T-cell (primary cell): ENCODE measurements at places on chromosomes 7 and 10. TPM values are rescaled to one million over a fixed set of nuclear protein-coding genes. Genes with fewer than 3 reads are reported as not detected.

- DNase-seq: peak; percentile 38
These were observed 1.1 kb downstream of the GRB10 start for GRCh38 chr7:50781381-50782293.

- DNase-seq: no peak
These were observed 23.1 kb downstream of the RCC1L start for GRCh38 chr7:75050501-75050900.

DNA sequence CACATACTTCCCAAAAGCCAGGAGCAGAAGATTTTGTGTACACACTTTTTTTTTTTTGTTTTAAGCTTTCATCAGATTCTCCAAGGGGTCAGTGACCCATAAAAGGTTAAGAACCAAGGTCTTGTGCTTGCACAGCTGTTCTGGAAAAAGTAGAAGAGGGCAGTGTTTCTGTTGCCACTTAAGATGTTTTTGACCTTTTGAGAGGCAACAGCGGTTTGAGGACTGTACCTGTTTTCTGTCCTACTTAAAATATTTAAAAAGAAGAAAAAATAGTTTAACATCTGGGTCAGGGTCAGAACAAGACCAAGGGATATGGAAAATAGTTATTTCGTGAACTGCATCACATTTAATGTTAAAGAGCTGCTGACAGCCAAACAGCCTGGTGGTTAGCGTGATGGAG, 32.9 kb downstream of the AUTS2 start:
- no peak for DNase-seq

- DNase-seq: no peak
These were observed 218.2 kb downstream of the AUTS2 start for GRCh38 chr7:69816501-69816900.

DNA sequence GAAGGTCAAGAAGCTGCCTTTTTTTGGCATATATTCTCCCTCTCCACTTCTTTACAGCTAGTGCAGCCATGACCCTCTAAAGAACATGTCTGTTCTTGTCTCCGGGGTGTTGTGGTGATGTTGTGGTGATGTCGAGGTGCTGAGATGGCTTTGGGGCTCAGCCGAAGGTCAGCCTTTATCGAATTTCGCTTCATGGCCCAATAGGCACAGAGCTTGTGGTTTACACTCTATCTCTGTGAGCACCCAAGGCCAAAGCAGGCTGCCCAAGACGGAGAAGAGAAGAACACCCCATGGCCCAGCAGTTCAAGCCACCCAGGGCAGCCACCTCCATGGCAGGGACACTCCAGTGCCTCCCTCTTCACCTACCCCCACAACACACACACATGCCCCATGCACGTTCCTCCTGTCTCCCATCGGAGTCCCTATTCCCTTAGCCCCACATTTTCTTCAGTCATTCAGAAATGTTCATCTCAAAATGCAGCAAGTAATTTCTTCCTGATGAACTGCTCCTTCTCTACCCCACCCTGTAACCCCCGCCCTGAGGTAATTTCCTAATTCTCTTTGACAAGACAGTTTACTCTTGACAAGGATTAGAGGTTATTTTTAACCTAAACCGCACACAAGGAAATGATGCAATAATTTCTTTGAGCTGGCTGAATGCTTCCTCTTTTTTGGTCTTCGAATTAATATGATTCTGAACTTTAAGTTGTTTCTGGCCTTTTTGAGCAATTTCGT, 18.6 kb upstream of the ADRB1 start:
- no peak for DNase-seq

- DNase-seq: no peak
These were observed 15.9 kb upstream of the STOX1 start for GRCh38 chr10:68811314-68812009.

DNA sequence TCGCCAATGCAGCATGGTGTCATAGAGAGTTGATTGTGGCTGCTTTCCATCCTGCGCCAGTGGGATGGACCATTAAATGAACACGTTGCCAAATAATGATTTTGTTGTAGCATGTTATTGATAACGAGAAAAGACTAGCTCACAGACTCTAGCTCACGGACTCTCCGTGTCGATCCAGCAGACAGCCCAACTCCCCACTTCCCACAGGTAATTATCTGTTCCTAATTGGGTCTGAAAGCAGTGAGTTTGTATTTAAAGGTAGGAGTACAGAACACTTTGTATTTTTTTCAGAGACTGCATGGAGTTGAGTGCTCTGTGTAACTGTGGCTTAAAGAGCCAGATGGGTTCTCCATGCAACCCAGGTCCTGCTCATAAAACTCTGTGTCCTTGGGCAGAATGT, 1250.5 kb downstream of the TYW1 start:
- no peak for DNase-seq

- DNase-seq: no peak
These were observed 22.9 kb upstream of the C10orf105 start for GRCh38 chr10:71742301-71743088.

DNA sequence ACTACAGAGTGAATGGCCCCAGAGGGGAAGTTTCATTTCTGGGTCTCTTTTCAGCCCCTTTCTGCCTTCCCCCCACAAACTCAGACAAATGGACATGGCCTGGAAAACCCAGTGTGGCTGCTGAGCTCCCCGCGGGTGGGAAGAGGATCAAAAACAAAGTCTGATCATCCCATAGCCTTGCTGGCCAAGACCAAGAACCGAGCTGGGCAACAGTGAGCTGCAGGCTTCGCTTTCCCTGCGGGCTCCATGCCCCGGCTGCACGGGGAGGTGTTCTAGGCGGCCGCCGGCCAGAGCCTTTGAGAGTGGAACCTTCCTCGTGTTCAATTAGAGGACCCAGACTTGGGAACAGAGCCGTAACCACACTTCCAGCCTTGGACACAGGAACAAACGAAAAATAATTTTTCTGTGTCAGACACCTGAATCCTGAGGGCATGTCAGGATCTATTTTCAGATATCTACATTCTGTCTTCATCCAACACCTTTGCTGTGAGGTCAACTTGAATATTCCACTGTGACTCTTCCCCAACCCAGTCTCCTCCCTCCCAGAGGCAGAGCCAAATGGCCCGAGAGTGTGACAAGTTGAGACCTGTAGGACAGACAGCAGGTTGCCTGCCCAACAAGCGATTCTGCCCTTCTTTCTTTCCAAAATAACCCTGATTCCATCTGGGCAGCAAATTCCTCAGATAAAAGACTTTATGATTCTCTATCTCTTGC, 26.0 kb downstream of the WDR86 start:
- DNase-seq: no peak

DNA sequence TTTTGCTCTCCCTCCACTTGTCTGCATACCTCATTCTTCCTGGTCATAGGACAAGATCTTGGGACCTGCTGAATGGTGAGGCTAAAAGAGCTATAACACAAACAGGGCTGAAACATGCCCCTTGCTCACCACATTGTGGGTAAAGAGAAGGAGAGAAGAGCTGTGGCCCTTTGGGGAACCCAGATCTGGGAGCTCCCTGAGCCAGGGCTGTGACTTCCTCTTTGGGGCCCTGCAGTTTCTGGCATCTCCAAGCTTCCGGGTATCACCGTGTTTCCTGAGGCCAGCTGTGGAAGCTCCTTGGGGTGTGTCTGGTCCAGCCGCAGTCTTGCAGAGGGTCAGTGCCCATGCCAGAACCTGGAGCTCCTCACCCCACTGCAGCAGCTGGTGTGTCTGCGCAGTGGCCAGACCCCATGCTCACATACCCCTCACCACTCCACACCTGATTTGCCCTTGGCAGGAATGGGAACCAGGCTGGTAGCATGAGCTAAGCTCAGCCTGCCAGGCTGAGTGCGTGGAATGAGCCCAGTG, 34.0 kb downstream of the DKK1 start:
- no peak for DNase-seq

DNA sequence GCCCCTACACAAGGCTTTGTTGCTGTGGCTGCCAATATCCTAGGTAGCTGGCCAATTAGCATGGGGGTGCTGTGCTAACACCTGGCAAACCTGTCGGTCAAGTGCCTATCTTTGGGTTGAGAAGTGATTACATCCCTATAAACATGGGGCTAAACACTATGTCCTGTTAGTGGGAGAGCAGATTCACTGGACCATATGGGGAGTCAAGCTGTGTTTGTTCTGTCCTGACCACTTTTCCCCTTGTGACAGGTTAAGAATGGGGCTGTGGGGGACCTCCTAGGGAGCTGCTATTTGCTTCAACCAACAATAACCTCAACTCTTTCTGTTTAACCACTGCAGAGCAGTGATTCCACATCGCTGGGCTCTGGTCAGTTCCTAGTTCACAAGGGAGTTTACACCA, 151.5 kb upstream of the AOAH start:
- DNase-seq: no peak

GRCh38 chr10:64156166-64156565, 635.0 kb downstream of the REEP3 start:
- no peak for DNase-seq

DNA sequence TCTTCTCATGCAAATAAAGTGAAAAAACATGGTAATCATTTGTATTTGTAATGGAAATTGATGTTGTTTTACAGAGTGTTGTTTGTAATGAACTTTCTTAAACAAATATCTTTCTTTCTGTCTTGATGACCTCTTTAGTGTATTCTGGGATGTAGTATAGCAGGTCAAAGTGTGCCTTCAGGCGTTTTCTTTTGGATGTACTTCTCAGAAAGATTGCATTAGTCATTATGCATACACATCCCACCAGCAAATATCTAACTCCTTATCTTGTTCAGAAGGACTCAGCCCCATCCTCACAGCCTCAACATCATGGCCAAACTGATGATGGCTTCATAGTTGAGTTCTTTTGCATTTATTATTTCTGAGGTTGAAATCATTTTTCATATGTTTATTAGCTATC, 124.7 kb downstream of the LRRC18 start:
- no peak for DNase-seq

GRCh38 chr7:128168667-128169210, 72.3 kb upstream of the LEP start:
- DNase-seq: no peak

DNA sequence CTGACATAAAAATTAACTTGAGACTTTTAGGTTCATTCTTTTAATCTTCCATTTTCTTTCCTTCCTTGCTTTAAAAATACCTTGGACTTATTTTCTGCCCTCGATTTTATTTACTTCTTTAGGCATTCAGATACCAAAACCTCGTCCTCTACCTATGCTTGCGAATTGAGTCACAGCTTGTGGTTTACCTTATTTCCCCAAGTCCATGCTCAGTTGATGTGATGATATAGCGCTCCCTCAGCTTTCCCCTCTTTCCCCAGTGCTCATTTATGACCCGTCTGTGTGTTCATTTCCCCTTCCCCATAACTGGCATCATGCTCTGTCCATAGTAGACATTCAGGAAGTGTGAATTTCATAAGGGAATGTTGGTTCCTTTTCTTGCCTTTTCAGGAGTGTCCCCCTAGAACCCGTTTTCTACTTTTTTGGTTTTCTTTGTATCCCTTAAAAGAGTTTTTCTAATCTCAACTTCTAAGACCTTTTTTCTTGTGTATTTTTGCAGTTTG, 19.1 kb upstream of the PRKRIP1 start:
- no peak for DNase-seq

- DNase-seq: no peak
These were observed 272.3 kb upstream of the SEMA3C start for GRCh38 chr7:81190997-81191768.

DNA sequence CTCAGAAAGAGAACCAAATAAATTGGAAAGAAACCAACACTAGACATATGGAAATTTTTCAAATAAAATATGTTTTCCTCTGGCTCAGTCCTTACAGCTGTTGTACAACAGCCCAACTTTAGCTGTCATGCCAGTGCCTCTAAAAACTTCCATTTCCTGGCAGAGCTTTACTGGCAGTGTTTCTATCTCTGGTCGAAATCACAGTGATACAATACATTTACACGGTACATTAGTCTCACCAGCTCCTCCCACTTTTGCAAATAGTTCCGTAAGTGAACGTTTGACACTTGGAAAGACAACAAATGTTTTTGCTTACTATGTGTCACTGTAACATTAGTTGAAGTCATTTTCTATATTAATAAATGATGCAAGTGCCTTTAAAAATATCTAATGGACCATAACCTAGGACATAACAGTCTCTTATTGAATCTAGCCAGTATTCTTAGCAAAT, 29.8 kb downstream of the BCAP29 start:
- DNase-seq: no peak

GRCh38 chr7:151776446-151776845, 100.5 kb downstream of the PRKAG2 start:
- no peak for DNase-seq

DNA sequence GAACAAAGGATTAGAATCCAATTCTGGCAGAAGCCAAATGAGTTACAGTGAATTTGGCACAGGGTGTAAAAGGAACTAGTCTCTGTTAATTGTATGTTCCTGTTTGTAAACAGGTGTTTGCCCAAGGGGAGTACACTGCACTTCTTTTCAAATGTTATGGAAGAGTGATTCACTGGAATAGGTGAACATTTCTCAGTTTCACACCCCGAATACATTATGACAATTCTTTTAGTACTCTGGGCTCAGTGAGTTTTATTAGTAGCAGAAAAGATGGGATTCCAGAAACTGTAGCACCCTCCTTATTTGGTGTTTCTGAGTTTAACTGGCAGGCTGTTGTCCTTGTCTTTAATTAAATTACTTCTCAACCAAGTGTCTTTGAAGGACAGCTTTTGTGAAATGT, 329.2 kb downstream of the BBS9 start:
- no peak for DNase-seq

DNA sequence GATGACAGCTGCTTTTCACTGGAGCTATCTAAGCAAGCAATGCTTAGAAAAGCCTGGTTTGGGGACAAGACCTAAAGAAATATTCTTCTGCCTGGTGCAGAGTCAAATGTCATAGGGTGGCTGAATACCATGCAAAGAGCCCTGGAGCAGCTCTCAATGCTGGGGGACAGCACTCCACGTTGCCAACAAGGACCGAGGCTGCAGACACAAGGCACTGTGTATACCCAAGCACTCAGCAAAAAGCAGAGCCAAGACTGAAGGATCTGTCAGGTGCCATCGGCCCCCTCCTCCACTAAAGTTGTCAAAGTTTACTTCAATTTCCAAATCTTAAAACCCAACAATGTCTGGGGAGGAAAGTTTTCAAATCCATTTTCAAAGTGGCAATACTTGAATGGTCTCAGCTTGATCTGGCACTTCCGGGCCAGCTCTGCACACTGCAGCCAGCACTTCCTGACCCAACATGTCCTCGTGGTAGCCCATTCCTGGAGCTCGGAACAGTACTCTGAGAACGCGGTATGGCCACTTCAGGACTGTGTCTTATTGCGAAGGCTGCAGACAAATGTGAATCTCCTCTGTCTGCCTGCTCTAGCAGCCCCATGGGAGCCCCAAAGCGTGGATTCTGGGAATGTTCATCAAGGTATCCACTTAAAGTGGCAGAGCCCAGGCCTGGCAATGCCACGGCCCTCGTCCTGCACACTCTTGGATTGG, 191.8 kb downstream of the TNS3 start:
- no peak for DNase-seq

- DNase-seq: no peak
These were observed 240.3 kb downstream of the RNLS start for GRCh38 chr10:88342733-88343310.

Gene PNLIPRP1
- total RNA-seq: not detected

Gene PPA1
- 74.7 TPM for total RNA-seq

Gene MEIG1
- not detected for total RNA-seq

Gene LIPN
- total RNA-seq: not detected

Gene SCRN1
- total RNA-seq: 3.4 TPM

Gene GSAP
- total RNA-seq: 17.7 TPM

Gene ARF5
- total RNA-seq: 106 TPM

Gene ENKUR
- total RNA-seq: not detected

Gene PRKCQ
- total RNA-seq: 61.3 TPM

Gene MYO1G
- 192 TPM for total RNA-seq

Gene TAS2R5
- total RNA-seq: 3.3 TPM

Gene CADPS2
- 0.28 TPM for total RNA-seq

Gene FBXL13
- 2.7 TPM for total RNA-seq

Gene CNPY1
- not detected for total RNA-seq

Gene INMT
- 0.64 TPM for total RNA-seq

Gene SNCG
- total RNA-seq: not detected
